ENCODE measurements at places on chromosomes 6 and 20.

- DNase-seq, result no peak
Observed at GRCh38 chr20:2745060-2745910, 52.7 kb downstream of the EBF4 start.

- DNase-seq, result no peak
Observed at GRCh38 chr20:40966103-40966502, 62.5 kb upstream of the TOP1 start.

DNA sequence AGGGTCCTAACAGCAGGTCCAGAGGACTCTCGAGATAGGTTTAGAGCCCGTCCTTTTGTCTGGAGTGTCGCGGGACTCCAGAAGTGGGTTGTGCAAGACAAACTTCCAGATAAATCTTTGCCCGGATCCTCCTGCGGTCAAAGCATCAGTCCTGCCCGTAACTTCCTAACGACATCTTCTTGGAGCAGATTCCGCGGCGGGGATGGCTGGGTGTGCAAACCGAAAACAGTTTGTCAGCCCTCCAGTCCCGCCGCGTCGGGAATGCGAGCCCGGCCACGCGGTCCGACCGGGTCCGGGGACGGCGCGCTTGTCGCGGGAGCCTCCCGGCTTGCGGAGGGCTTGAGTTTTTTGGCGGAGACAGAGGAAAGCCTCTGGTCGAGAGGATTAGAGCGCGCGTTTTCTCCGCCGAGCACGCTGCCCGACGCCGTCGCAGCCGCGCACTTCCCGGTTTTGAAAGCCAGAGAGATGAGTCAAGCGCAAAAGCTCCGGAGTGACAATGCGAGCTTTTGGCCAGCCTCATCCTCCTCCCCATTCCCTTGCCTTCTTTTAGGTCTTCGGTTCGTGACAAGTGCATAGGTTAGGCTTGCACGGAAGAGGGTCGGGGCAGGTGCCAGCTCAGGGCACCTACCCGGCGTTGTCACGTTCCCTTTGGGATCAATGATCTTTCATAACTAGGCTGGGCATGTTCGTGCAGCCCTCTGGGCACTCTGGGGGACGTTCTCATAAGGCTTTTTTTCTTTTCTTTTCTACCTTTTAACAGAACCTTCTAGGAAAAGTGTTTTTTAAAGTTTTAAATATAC lies 91.3 kb upstream of the PRDM1 start:
- DNase-seq, result peak; percentile 79

DNA sequence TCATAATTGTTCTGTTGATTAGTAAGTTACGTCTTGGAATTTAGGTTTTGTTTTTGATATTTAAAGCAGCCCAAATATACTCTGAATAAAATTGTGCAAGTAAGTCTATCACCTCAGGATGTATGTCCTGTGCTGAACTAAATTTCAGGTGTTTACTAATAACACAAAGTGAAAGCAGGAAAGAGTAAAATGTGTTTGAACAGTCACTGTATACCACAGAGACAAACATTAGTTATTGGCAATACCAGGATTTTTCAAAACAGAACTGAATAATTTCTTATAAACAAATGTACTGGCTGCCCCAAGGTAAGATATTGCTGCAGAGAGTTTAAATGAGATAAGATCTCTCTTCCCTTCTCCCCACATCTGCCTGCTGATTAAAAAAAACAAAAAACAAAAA lies 404.7 kb upstream of the RUNX2 start:
- no peak for DNase-seq

DNA sequence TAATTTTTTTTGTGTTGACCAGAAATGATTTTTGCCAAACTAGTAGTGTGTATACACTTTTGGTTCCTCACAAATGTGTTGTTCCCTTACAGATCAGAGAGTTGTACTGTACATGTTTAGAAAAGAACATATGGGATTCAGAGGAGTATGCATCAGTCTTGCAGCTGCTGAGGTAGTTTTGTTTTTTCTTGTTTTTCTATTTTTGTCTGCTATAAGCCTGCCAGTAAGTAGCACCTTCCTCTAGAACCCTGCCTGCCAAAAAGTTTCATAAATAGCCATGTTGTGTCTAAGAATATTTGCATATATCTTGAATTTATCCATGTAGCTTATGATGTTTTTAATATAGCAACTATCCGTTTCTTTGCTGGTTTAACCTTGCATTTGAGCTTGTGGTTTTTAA lies 46.4 kb downstream of the ORC3 start:
- no peak for DNase-seq
